Right ventricle myocardium inferior (tissue), 1 donor: ENCODE measurements at places on chromosomes 5 and 9.
A peak's percentile ranks its signal among the peaks of the same experiment; 100 is the strongest.

DNA sequence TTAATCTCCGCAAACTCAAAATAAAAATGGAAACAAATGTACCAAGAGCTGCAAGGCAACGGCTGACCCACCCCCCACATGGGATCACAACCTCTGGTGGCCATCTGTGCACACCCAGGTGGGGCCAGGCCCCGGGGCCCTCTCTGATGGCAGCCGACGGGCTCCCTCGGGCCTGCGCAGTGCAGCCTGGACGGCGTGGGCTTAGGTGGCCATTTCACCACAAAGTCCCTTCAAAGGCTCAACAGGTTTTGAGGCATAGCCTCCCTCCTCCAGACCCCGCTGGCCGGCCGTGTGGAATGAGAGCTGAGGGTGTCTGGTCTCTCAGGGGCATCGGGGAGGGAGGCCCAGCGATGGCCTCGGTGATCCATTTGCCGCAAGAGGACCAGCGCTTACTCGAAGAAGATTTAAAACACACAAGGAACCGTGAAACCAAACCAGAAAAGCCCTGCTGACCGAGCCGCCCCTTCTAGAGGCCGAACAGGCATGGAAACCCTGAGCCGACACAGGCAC, 42.7 kb upstream of the CEP72 start:
- no peak for DNase-seq

- no peak for DNase-seq
Measured at GRCh38 chr5:74185599-74185998, 454.9 kb downstream of the ENC1 start.

DNA sequence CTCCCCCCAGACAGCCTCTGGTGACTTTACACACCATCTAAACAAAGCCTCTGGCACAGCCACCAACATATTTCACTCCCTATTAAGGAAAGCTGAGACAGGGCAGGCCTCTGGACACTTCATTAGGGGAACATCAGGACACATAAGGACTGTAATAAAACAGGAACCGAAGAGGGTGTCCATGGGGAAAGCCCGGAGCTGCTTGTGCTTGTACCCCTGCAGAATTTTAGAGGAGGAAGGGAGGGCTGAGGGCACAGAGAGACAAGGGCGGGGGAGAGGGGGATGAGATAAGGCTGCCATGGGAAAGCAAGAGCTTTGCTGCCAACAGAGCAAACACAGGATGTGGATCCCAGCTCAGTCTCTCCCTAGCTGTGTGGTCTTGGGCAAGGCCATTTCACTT, 138.4 kb downstream of the ASTN2 start:
- DNase-seq: no peak

DNA sequence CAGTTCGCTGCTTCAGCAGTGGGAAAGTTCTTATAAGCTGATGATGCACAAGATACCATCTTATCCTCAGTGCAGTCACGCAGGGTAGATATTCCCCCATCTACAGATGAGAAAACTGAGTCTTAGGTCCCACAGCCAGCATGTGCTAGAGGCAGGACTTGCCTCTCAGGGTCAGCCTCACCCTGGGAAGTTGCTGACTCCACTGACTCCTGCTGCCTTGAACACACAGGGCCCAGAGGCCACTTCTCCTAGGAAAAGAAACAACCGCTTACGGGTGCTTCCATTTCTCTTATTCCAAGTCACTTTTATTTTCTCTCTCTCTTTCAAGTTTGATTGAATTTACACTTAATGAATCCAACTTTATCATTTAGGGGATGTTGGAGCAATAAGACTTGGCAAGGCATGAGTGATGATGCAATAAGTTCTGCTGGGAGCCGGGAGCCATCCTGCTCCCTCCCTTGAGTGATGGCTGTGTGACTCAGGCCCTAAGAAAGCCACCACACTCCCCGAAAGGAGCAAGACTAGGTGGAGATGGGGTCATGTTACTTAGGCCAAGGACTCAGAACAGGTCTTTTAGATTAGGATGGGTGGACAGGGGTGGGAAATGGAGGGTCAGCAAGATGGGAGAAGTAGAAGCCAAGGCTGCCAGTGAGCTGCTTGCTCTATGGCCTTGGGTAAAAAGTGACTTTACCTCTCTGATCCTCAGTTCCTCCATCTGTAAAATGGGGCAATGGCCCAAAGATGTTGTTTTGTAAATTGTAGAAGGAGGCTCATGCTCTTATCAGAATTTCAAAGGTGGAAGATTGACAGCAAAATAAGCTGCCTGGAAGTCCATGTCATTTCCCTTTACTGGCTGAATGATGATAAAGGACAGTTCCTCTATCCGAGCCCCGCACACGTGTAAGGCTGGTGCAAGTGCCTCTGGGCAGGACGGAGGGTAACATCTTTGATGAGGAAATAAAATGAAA, 67.4 kb upstream of the ZNF618 start:
- no peak for DNase-seq

- no peak for DNase-seq
Measured at GRCh38 chr5:133304707-133305216, 252.9 kb downstream of the HSPA4 start.

DNA sequence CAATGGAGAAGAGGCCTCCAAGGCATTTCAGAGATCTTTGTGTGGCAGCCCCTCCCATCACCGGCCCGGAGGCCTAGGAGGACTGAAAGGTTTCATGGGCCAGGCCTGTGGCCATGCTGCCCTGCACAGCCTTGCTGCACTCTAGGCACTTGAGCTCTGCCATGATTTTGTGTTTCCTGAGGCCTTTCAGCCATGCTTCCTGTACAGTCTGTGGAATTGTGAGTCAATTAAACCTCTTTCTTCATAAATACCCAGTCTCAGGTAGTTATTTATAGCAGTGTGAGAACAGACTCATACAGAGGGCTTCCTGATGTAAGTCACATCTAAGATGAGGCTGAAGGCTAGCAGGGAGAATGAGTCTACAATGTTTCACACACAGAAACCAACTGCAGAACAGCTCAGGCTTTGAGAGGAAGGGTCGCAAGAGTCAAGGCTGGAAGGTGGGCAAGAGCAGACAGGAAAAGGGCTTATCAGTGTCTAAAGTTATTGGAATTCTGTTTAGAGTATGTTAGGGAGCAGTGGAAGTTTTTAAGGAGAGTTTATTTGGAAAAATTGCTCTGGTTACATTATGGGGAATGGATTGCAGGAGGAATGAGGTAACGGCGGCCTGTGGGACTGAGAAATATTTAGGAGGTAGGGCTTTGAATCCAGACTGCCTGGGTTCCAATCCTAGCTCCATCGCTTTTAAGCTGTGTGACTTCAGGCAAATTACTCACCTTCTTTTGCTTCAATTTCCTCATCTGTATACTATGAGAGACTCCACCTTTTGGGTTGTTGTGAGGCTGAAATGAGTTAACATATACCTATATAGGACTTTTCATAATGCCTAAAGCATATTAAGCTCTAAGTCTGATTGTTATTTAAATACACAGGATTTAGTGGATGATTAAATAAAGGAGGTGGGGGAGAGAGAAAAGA, 291.2 kb downstream of the CWC27 start:
- no peak for DNase-seq

DNA sequence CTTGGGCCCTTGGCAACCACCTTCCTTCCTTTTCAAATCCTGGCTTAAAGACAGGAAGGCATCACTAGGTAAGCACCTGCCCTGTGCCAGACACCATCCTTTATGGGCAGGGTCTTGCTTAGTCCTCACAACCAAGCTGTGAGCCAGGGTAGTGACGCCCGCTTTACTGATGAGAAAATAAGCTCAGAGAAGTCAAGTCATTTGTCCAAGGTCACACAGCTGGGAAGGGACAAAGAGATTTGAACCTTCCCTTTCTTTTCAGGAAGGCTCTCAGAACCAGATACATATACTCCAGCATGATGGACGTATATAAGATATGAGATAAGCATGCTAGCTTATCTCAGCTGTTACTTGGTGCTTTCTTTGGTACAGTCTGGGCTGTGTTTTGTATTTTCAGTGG, 76.9 kb downstream of the SH3PXD2B start:
- no peak for DNase-seq

- DNase-seq: no peak
Measured at GRCh38 chr5:178458140-178458539, 132.1 kb downstream of the COL23A1 start.

DNA sequence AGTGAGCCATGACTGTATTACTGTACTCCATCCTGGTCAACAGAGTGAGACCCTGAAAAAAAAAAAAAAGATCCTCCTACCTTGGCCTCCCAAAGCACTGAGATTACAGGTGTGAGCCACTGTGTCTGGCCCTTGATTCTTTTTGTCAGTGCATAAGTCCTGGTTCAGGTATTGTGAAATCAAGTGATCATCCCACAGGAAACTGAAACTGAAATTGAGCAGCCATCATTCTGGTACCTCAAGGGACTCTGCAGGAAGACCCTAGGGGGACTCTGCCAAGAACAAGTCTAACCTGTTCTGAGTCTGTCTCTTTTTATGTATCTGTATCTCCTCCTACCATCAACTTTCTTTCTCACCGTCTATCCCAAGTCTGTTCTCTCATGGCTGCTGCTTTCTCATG, 1.9 kb upstream of the DCAF10 start:
- no peak for DNase-seq

GRCh38 chr9:78213712-78214111, 22.2 kb upstream of the CEP78 start:
- DNase-seq: no peak

DNA sequence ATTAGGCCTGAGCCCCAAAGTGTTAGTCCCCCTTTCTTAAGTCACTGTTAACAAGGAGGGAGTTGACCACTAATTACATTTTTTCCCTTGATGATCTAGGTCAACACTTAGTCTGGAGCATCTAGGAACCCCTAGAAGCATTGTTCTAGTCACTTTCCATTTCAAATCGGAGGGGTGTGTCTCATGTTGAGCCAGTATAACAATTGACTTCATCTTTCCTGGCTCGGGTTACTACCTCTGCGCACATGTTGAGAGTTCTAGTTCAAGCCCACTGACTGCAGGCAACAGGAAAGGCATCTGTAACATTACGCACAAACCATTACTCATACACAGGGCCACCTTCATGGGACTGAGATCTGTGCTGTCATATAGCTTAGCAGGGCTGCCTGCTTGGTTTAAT, 164.9 kb downstream of the NTRK2 start:
- DNase-seq: no peak

DNA sequence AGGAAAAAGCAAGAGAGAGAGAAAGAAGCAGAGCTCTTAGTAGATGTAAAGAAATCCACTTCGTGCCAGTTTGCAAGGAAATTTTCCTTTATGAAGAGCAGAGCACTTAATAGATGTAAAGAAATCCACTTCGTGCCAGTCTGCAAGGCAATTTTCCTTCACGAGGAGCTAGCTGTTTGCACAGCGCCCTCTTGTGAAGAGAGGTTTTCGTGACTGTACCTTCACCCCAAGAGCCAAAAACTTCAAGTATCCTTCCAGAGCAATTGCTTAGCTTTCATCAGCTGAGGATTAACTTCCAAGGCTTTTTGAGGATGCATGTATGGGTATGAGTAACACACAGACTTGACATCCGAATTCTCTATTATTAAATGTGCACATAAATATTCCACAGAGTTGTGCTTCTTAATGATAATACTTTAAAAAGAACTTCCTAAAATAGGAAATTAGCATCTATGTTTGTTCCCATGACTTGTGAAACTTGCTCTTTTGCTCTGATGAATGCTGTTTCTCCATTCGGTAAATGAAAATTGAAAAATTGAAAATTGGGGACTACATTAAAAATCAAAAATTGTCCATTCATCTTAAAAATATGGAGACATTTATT, 525.6 kb downstream of the PDE4D start:
- DNase-seq: no peak

DNA sequence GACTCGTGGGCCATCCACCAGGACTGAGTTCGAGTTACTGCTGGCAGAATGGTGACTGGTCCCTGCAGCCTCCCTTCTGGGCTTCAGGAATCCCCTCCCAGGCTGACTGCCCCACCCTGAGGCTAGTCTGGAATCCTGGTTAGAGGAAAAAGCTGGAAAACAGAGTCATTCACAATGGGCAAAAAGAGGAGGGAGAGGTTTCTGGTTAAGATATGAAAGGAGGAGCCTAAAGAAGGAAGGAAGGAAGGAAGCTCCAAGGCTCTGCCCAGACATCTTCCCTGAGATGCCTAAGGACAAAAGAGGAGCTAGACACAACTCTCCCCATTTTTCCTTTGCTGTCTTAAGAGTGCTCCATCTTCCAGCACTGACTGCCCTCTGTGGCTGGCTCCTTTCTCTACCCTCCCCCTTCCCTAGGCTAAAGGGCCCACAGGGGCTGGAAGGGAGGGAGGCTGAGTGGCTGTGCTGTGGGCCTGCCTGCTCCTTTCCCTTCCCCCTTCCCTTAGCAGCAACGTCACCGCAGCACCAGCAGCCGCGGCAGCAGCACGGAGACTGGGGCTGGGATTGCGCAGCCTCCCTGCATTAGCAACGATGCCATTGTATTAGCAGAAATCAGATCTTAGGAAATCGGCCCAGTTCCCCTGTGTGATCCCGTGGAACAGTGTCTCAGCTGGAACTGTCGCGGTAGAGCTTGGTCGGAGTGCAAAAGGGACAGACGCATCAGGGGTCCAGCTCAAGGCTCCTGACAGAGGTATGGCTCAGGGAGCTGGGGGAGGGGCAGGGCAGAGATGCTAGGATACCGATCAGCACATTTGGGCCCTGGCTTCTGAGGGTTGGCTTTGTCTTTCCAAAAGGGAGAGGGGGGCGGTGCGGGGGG, 48.7 kb downstream of the RUSC2 start:
- DNase-seq: peak; percentile 87

DNA sequence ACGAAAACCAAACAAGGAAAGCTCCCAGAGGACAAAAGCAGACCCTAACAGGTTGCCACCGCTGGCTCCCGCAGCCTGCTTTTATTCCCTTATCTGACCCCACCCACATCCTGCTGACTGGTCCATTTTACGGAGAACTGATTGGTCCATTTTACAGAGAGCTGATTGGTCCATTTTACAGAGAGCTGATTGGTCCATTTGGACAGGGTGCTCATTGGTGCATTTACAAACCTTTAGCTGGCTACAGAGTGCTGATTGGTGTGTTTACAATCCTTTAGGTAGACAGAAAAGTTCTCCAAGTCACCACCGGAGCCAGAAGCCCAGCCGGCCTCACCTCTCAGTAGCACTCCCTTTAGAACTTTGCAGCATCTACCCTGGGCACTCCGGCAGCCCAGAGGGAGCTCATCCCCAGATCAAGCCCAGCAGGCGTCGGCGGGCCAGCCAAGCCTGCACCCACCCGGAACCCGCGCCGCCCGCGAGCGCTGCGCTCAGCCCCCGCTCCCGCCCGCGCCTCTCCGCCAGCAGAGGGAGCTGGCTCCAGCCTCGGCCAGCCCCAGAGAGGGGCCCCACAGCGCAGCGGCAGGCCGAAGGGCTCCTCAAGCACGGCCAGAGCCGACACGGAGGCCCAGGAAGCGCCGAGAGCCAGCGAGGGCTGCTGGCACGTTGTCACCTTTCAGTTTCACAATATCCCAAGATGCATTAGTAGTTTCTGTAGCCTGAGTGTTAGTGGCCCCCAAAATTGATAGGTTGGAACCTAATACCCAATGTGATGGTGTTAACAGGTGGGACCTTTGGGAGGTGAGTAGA, 35.3 kb upstream of the CLPTM1L start:
- DNase-seq: no peak

- no peak for DNase-seq
Measured at GRCh38 chr5:112294126-112294525, 125.0 kb downstream of the EPB41L4A start.

GRCh38 chr5:1750469-1750868, 49.2 kb downstream of the MRPL36 start:
- no peak for DNase-seq
